Central memory CD8-positive, alpha-beta T cell (primary cell): ENCODE measurements at places on chromosomes 2 and 18.

GRCh38 chr2:122539311-122539710 lies 783.9 kb downstream of the TSN start:
- no peak overlapping the region for H3K4me3 ChIP-seq
- no peak for DNase-seq
- no peak overlapping the region for H3K27ac ChIP-seq
- H3K36me3 ChIP-seq = no peaks in the 10 kb centered on the region

- no peak for DNase-seq
- no peaks in the 10 kb centered on the region for H3K4me1 ChIP-seq
- H3K27me3 ChIP-seq = no peaks in the 10 kb centered on the region
Measured at GRCh38 chr2:205073433-205074020, 528.3 kb downstream of the PARD3B start.

- H3K36me3 ChIP-seq = peaks cover 24% of the 10 kb centered on the region
- no peaks in the 10 kb centered on the region for H3K27me3 ChIP-seq
- DNase-seq = no peak
- H3K27ac ChIP-seq = peak overlapping the region; percentile 35
- H3K4me3 ChIP-seq = peak overlapping the region; percentile 47
Measured at GRCh38 chr2:239263231-239263630, 137.6 kb downstream of the HDAC4 start.

DNA sequence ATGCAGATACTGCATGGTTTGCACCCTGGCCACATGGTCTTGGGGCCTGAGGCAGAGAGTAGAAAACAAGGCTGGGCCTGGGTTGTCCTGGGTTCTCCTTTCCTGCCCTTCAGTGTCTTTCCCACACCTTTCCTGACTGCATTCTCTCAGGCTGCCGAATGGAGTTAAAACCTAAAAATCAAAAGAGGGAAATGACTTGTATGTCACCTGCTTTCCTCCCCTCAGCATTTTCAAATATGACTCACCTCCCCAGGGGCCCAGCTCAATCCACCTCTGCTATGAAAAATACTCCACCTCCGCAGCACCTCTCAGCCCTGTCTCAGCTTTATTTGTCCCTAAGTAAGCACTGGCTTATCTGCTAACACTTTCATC lies 457.8 kb upstream of the MEX3C start:
- peaks cover 27% of the 10 kb centered on the region for H3K27me3 ChIP-seq
- no peak overlapping the region for H3K4me3 ChIP-seq
- H3K36me3 ChIP-seq = no peaks in the 10 kb centered on the region
- H3K27ac ChIP-seq = no peak overlapping the region

- no peaks in the 10 kb centered on the region for H3K27me3 ChIP-seq
- H3K36me3 ChIP-seq = no peaks in the 10 kb centered on the region
- DNase-seq = no peak
- H3K4me1 ChIP-seq = no peaks in the 10 kb centered on the region
- H3K27ac ChIP-seq = no peak overlapping the region
Measured at GRCh38 chr2:217307023-217307422, 447.2 kb upstream of the TNP1 start.

GRCh38 chr2:108634011-108634410 lies 85.3 kb upstream of the RANBP2 start:
- no peak for DNase-seq
- H3K27me3 ChIP-seq = no peaks in the 10 kb centered on the region
- peaks cover 60% of the 10 kb centered on the region for H3K4me1 ChIP-seq
- peak overlapping the region; percentile 46 for H3K27ac ChIP-seq

DNA sequence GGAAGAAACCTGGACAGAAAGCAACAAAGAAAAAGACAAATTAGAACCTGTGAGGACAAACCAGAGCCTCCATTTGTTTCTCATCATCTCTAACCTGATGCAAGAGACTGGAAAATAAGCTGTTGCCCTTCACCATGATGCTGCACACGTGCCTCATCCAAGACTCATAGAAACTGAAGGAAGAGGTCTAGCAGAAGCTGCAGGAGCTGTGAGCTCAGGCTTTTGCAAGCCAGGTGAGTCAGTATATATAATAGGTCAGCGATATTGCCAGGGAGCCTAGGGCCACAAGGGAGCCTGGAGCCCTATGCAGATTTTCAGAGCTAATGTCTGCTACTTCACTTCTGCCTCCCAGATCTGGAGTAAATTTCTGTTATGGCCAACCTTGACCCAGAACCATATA lies 163.1 kb downstream of the LNPK start:
- H3K4me1 ChIP-seq = no peaks in the 10 kb centered on the region
- H3K27ac ChIP-seq = no peak overlapping the region
- DNase-seq = no peak
- H3K4me3 ChIP-seq = no peak overlapping the region

DNA sequence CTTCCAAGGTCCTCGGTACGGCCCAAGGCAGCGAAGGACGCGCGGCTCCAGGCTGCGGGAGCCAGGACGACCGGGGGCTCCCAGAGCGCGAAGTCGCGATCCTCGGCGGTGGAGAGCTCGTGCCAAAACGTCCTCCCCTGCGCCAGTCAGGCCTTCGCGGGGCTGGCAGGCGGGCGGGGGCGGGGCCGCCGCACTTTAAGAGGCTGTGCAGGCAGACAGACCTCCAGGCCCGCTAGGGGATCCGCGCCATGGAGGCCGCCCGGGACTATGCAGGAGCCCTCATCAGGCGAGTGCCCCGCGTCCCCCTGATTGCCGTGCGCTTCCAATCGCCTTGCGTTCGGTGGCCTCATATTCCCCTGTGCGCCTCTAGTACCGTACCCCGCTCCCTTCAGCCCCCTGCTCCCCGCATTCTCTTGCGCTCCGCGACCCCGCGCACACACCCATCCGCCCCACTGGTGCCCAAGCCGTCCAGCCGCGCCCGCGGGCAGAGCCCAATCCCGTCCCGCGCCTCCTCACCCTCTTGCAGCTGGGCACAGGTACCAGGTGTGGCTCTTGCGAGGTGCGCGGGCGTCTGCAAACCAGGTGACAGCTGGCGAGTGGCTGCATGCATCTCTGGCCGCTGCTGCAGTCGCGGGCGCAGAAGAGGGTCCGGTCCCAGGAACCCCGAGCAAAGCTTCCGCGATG lies at the start of gene CIDEA:
CIDEA (plus strand) TSS at position 226 of the 684 bp plus-strand sequence; CDS start at position 249, 23 bp downstream.
- no peak within 1 kb of the TSS for H3K27ac ChIP-seq
- DNase-seq = no peak

GRCh38 chr2:3868012-3868805 lies 164.8 kb downstream of the DCDC2C start:
- H3K4me1 ChIP-seq = no peaks in the 10 kb centered on the region
- H3K36me3 ChIP-seq = no peaks in the 10 kb centered on the region
- H3K4me3 ChIP-seq = no peak overlapping the region

- no peak for DNase-seq
- H3K4me3 ChIP-seq = no peak overlapping the region
- H3K27me3 ChIP-seq = no peaks in the 10 kb centered on the region
- H3K4me1 ChIP-seq = no peaks in the 10 kb centered on the region
Measured at GRCh38 chr18:73535990-73536389, 611.6 kb downstream of the FBXO15 start.

GRCh38 chr2:167240671-167241070 lies 352.4 kb downstream of the XIRP2 start:
- H3K4me1 ChIP-seq = no peaks in the 10 kb centered on the region
- DNase-seq = no peak
- H3K4me3 ChIP-seq = no peak overlapping the region
- no peaks in the 10 kb centered on the region for H3K27me3 ChIP-seq
- no peak overlapping the region for H3K27ac ChIP-seq

DNA sequence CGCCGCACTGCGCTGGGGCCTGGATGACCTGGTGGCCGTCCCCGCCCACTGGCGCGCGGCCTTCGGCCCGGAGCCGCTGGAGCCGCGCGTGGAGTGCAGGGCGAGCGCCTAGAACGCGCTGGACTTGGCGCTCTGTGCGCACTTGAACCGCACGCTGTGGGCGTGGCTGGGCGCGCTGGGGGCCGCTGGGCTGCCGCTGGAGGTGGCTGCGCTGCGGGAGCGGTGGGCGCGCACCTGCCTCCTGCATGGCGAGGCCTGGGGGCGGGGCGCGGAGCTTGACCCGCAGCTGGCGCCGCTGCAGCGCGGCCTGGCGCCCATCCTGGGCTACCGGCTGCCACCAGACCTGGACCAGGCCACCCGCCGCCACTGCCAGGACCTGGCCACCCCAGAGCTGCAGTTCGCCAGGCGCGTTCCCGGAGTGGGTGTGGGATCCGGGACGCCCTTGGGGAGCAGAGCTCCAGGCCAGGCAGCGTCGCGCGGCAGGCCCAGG lies 9.9 kb downstream of the AQP12B start:
- H3K27ac ChIP-seq = no peak overlapping the region
- no peaks in the 10 kb centered on the region for H3K36me3 ChIP-seq
- no peak overlapping the region for H3K4me3 ChIP-seq

- H3K4me3 ChIP-seq = no peak overlapping the region
- no peak overlapping the region for H3K27ac ChIP-seq
- peaks cover 20% of the 10 kb centered on the region for H3K27me3 ChIP-seq
- DNase-seq = no peak
Measured at GRCh38 chr2:227939271-227940027, 68.0 kb downstream of the DAW1 start.
